ENCODE measurements at places on chromosomes 16 and 17.
A peak's percentile ranks its signal among the peaks of the same experiment; 100 is the strongest.

- peak; percentile 55 for DNase-seq
Measured at GRCh38 chr17:80891397-80892018, 100.1 kb upstream of the CHMP6 start.

DNA sequence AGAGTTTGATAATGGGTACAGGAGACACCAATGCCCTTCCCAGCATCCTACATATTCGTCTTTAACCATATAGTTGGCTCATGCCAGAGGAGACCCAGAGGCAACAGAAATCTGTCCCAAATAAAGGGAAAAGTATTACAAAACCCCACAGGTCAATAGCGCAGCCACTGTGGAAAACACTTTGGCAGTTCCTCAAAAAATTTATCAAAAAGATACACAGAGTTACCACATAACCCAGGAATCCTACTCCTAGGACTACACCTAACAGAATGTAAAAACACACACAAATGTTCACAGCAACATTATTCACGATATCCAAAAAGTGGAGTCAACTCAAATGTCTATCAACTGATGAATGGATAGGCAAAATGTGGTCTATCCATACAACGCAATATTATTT lies 135.8 kb downstream of the CEP112 start:
- no peak for DNase-seq

DNA sequence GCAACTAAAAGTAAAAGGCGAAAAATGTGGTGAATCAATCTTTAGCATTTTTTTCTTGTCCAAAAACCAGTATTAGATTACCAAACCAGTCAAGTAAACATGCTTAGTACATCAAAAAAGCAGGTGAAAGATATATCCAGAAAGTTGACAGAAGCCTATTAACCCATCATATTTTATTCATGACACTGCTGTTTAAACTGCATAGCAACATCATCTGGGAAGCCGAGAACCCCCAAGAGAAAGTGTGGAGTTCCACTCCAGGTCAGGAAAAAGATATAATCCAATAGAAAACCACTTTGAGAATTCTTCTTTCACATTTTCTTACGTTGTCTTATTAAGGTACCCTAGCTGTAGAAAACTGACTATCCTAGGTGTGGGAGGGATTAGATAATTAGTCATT lies 466.8 kb upstream of the CDH8 start:
- DNase-seq: no peak

DNA sequence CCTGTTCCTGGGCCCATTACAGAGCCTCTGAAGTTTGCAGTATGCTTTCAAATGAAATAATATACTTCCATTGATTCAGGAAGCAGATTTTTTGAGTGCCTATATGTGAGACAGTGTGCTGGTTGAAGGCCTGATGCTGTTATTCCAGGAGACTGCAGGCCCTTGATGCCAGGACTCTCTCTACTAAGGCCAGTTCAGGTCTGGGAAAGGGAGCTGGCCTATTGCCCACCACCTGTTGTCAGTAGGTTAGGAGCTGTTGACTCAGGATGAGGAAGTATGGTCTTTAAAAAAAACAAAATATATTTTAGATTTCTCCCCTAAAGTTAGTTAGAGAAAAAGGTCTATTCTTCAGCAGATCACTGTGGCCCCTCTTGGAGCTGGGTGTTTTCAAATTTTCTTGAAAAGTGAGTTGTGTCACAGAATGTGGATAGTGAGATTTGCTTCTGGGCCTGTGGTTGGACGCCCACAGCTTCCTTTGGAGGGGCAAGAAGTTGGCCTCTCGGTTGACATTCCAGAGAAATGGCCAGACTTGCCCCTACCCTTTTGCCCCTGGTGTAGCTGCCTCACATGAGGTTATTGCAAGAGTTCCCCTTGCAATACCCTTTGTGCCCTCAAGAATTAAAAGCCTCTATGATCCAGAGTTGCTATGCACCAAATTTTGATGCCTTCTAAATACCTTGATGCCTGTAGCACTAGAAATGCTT lies 7.9 kb downstream of the ESRP2 start:
- DNase-seq: no peak

GRCh38 chr16:76683051-76683450 lies 405.9 kb downstream of the CNTNAP4 start:
- DNase-seq: no peak

- DNase-seq: no peak
Measured at GRCh38 chr17:77590951-77591735, 367.4 kb upstream of the TNRC6C start.

- no peak for DNase-seq
Measured at GRCh38 chr16:56682703-56683397, 580 bp downstream of the MT1X start.

DNA sequence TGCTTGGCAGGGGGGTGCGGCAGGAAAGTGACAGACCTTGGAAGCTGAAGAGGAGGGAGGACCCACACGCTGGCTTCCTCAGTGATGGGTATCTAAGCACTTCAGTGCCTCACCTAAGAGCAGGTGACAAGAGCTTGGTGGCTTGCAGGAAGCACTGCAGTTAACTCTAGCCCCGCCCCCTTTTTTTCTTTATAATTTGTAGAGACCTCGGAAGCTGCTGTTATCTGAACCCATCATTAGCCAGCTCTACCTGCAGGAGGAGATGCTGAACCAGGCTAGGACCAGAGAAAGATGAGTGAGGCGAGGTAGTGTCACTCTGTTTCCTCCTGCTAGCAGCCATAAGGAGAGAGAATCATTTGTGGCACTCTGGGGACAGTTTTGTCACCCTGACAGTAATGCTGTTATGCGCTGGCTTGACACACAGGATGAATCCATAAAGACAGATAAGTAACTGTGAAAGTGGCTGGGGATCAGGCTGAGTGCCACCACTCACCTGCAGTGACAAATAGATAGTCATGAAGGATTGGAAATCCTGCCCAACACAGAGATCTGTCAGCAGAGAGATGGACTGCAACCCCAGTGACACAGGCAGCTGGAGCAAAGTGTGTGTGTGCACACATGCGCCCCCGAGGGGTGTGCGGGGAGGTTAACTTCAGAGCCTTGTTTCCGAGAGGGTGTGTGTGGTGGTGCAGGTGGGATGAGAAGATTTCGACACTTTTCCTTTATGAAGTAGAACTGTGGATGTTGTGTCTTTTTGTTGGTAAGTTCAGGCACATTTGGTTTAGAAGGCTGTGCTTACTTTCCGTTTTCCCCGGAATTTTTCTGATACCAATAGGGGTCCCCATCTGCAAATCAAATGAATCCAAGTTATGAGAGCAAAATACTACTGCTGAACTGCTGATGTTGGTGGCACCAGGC lies 224.0 kb downstream of the IRX3 start:
- DNase-seq: no peak

GRCh38 chr17:52660692-52661091 lies 502.2 kb upstream of the CA10 start:
- no peak for DNase-seq

- DNase-seq: no peak
Measured at GRCh38 chr17:15453246-15453645, 14.2 kb downstream of the CDRT4 start.

DNA sequence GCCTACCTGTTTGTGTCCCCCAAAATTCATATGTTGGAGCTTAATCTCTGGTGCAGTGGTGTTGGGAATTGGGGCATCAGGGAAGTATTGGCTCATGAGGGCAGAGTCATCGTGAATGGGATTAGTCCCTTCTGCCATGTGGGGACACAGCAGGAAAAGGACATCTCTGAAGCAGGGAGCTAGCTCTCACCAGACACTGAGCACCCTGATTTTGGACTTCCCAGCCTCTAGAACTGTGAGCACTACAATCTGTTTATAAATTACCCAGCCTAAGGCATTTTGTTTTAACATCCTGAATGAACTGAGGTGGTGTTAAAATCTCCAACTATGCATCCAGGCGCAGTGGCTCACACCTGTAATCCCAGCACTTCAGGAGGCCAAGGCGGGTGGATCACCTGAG lies 206.0 kb downstream of the SEC14L1 start:
- no peak for DNase-seq

DNA sequence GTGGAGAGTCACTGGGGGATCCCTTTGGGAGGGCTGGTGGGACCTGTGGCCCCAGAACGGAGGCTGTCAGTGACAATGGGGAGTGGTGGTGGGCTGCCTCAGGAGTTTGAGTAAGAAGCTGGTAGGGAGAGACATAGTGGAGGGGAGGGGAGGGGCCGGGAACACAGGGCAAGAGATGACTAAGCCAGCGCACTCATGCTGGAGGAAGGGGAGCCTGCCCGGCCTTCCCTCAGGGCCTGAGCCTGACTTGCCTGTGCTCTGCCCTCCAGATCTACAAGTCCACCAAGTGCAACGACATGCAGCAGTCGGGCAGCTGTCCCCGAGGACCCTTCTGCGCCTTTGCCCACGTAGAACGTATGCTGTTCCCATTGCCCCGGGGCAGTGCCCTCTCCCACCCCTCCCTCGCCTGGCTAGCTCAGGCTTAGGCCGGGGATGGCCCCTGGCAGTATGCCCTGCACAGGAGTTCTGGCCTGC lies 29.3 kb downstream of the UNC13D start:
- DNase-seq: no peak

GRCh38 chr17:2282297-2282873 lies 21.2 kb downstream of the SMG6 start:
- DNase-seq: peak; percentile 74

GRCh38 chr16:87850009-87851006 lies 19.0 kb downstream of the SLC7A5 start:
- DNase-seq: peak; percentile 73

DNA sequence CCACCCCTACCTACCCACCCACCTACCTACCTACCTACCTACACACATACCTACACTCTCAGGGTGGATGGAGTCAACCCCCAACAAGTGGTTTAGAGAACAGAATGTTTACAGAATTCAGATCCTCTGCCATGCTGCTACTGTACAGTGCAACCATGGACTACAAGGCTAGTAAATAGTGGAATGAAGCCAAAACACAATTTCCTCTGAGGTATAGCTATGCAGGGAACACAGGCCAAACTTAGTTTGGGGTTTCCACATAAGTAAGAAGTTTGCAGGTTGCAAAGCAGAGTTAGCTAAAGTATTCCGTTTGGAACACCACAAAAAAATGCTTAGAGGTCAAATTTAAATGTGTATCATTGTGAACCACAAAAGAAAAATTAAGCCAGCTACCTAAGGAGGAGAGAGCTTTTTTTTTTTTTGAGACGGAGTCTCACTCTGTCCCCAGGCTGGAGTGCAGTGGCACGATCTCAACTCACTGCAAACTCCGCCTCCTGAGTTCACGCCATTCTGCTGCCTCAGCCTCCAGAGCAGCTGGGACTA lies 2.7 kb upstream of the AP1G1 start:
- DNase-seq: no peak

DNA sequence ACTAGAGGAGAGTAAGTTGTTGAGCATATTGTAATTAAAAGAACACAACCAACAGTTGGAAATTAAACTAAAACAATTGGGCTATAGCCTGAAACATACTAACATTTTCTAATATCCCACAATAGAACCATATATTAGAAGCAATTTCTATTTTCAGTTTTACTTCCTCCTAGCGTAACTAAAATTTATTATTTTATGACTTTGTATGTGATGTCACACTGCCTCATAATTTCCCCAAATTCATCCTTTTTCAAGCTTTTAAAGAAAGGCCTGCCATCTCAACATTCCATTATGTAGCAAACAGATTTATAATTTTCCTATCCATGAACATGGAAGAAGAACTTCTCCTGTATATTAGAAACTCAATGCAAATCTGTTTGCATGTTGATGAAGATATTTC lies 110.2 kb downstream of the HS3ST3A1 start:
- no peak for DNase-seq

DNA sequence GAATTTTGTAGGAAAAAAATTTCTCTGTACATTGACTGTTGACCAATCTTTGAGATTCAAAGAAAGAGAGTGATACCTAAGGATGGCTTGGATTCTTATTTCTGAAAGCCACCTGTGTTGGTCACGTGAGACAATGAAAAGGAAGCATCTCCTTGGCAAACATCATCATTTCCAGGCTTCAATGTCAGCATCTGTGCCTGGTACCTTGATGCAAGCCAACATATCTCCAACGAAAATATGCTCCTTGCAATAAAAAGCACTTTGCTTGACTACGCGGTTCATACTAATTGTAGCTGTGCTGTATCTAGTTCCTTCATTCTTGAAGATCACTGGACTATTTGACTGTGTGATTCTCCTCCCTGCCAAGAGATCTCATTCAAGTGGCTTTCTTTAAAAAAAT lies 503.4 kb upstream of the PSMD7 start:
- no peak for DNase-seq

DNA sequence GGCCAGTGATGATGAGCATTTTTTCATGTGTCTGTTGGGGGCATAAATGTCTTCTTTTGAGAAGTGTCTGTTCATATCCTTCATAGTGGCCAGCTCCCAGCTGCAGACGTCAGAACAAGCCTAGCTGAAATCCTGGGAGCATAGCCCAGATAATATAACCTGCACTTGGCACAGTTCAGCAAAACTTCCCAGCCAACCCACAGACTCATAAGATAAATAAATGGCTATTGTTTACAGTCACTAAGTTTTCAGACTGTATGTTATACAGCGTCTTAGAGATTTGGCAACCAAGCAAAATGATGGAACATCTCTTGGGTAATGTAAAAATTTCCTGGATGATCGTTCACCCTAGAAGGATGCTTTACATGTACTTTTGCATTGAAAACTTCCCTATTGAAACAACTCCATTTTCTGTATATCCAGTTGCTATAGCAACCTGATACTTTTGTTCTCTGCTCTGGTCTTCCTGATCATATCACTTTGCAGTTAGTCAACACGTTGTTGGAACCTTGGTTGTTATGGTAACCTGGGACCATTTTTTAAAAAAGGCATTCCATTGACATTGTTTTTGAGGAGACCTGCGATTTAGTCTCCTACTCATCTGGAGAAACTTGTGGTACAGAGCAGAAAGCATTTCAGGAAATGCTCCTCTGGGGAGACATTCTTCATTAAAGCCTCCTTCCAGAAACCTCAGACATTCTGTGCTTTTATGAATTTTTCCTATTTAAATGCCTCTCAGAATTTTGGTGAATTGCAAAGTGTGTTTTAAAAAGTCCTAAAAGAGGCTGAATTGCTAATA lies 378.7 kb downstream of the HS3ST4 start:
- no peak for DNase-seq

DNA sequence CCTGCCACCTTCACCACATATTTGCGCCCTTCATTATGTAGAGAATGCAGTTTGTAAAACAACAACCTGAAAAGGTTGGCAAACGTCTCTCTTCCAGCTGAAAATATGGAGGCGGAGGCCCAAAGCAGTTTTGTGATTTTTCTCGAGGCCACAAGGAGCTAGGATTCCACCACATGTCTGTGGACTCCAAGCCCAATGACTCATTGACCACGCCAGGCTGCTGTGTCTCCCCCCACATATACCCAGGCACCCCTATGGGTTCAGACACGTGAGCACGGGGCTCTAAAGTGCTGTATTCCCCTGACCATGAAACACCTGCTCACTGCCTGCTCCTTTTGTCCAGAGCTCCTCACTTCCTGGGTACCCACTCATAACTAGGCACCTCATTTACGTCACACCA lies 121.4 kb upstream of the CDH5 start:
- no peak for DNase-seq

DNA sequence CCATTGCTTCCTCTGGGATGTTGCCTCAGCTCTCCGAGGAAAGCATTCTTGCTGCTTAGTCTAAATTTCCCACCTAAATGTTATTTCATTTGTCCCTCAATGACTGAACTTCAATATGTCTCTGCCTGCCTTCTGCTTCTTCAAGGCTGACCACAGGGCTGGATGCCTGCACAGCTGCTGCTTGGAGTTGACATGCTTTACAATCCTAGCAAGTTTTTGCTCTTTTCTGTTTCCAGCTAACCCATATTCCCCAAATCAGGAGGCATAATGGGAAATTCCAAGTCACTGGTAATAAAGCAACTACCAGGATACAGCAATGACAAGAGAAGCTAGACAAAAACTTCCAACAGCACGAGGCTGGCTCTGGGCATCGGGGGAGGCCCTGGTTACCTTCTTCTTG lies 48.9 kb downstream of the GTF3C1 start:
- DNase-seq: no peak
